ENCODE measurements at places on chromosomes 6 and 20. TPM values are rescaled to one million over a fixed set of nuclear protein-coding genes. Genes with fewer than 3 reads are reported as not detected.

DNA sequence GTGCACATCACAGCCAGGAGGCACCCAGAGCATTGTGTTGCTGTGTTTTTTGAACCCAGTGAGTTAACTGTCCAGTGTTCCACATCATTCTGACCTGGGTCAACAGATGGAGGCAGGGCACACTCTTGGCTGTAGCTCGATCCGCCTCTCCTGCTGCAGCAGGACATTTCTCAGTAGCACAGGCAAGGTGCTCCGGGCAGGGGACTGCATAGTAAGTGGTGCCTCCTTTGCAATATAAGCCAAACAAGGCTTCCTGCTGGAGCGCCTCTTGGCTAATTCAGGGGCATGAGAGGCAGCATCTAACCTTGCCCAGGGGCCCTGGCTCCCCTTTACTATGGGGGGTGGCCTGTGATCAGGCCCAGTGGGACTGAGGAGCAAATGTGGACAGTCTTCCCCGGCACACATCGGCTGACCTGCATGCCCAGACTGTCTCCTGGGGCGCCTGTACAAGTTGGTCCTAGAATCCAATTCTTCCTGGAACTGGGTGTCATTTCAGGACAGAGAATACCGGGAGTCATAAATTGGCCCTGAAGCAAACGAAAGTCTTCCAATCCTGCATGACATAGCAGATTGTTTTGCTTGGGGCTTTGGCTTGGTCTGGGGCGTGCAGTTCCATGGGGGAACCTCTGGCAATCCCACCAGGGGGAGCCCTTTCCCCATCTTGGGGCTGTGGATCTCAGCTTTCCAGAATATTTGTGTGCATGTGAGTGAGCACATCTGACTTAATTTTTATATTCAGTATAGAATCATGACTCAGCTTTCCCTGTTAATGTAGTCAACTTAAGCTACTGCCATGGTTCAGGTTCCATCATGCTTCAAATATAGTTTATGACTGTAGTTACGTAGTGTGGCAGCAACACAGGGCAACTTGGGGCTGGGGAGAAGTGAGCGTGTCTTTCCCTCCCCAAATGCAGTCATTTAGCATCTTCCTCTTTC is 56.0 kb upstream of the DDR1 start:
- H3K27ac ChIP-seq: peak overlapping the region; percentile 96
- H3K36me3 ChIP-seq: peaks cover 57% of the 10 kb centered on the region
- H3K4me3 ChIP-seq: peak overlapping the region; percentile 84
- peaks cover 66% of the 10 kb centered on the region for H3K4me1 ChIP-seq
- no peaks in the 10 kb centered on the region for H3K27me3 ChIP-seq

- no peak for DNase-seq
- H3K4me1 ChIP-seq: no peaks in the 10 kb centered on the region
Observed at GRCh38 chr6:168170841-168171601, 92.0 kb upstream of the FRMD1 start.

The STK38 gene
- total RNA-seq: 23.4 TPM

The SCRT2 gene
- not detected for total RNA-seq

- H3K4me3 ChIP-seq: no peak overlapping the region
- H3K4me1 ChIP-seq: no peaks in the 10 kb centered on the region
- H3K27ac ChIP-seq: no peak overlapping the region
- no peaks in the 10 kb centered on the region for H3K36me3 ChIP-seq
Observed at GRCh38 chr6:145380186-145380585, 355.1 kb downstream of the EPM2A start.

GRCh38 chr6:54698974-54699373 is 147.6 kb upstream of the FAM83B start:
- DNase-seq: no peak
- H3K4me1 ChIP-seq: no peaks in the 10 kb centered on the region
- H3K27me3 ChIP-seq: no peaks in the 10 kb centered on the region

DNA sequence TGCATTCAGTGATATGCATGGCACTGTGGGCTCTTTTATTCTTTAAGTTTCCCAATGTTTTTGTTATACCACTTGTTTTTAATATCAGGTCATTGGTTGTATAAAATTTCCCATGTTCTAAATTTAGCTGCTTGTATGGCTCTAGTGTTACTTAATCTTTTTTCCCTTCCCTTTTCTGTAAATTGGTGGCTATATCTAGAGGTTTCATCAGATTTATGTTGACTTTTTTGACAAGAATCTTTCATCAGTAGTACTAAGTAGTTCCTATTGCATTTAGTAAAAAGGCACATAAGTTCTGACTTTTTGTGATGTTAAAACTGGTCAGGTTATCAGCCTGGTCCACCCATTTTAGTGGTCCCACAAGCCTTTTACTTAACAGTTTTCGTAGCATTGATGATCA is 51.1 kb downstream of the MMS22L start:
- no peaks in the 10 kb centered on the region for H3K27me3 ChIP-seq
- no peaks in the 10 kb centered on the region for H3K4me1 ChIP-seq

The TFAP2C gene
- not detected for total RNA-seq

GRCh38 chr20:41508335-41508734 is 109.8 kb downstream of the CHD6 start:
- peaks cover 15% of the 10 kb centered on the region for H3K4me1 ChIP-seq
- no peak overlapping the region for H3K27ac ChIP-seq
- no peak for DNase-seq
- no peaks in the 10 kb centered on the region for H3K27me3 ChIP-seq

DNA sequence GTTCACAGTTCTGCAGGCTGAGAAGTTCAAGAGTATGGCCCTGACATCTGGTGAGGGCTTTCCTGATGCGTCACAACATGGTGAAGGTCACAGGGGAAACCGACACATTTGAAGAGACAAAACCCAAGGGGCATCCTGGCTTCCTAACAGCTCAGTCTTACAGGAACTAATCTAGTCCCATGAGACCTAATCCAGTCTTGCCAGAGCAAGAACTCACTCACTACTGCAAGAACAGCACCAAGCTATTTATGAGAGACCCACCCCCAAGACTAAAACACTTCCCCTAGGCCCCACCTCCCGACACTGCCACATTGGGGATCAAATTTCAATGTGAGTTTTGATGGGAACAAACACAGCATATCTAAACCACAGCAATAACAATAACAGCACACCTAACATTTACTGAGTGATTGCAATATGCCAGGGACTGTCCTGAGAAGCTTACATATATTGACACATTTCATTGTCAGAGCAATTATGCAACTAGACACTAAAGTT is 46.6 kb downstream of the TPBG start:
- H3K27ac ChIP-seq: no peak overlapping the region
- no peaks in the 10 kb centered on the region for H3K27me3 ChIP-seq
- DNase-seq: no peak
- no peaks in the 10 kb centered on the region for H3K4me1 ChIP-seq
- H3K4me3 ChIP-seq: no peak overlapping the region

- H3K36me3 ChIP-seq: no peaks in the 10 kb centered on the region
- peaks cover 7% of the 10 kb centered on the region for H3K27me3 ChIP-seq
- peak; percentile 27 for DNase-seq
- no peak overlapping the region for H3K27ac ChIP-seq
Observed at GRCh38 chr6:170152124-170152926, 138.6 kb downstream of the DLL1 start.

GRCh38 chr6:159929819-159930218 is 39.0 kb downstream of the MAS1 start:
- DNase-seq: peak; percentile 37
- peaks cover 28% of the 10 kb centered on the region for H3K4me1 ChIP-seq
- no peak overlapping the region for H3K4me3 ChIP-seq
- H3K36me3 ChIP-seq: no peaks in the 10 kb centered on the region
- no peaks in the 10 kb centered on the region for H3K27me3 ChIP-seq
- H3K27ac ChIP-seq: peak overlapping the region; percentile 48

GRCh38 chr6:43937236-43938177 is 167.5 kb downstream of the VEGFA start:
- H3K36me3 ChIP-seq: no peaks in the 10 kb centered on the region
- no peaks in the 10 kb centered on the region for H3K4me1 ChIP-seq
- no peak overlapping the region for H3K27ac ChIP-seq
- no peak overlapping the region for H3K4me3 ChIP-seq
